ENCODE measurements at places on chromosomes 11 and 22. TPM values are rescaled to one million over a fixed set of nuclear protein-coding genes. Genes with fewer than 3 reads are reported as not detected.

The DDI1 gene
- not detected for total RNA-seq

GRCh38 chr11:116614306-116615210, 158.2 kb downstream of the BUD13 start:
- no peak overlapping the region for H3K27ac ChIP-seq
- H3K4me1 ChIP-seq: no peaks in the 10 kb centered on the region
- H3K27me3 ChIP-seq: peaks cover 4% of the 10 kb centered on the region
- no peak for DNase-seq

The P2RY2 gene
- total RNA-seq: not detected

DNA sequence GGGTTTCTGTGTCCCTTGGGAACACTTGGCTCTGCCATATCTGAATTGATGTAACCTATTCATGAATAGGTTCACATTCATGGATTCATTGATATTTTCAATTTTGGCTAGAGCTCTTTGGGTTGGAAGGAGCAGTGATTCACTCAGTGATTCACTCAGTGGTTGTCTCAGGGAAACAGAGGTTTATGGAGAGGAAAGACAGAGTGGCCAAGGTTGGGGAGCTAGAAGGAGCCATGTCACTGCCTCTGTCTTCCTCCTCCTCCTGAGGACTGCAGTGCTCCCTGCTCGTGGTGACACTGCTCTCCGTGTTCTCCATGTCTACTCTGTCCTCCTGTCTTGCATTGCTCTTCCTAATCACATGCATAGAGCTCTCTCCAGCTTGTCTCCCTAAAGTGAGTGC, 17.4 kb downstream of the CEP164 start:
- no peak overlapping the region for H3K4me3 ChIP-seq
- no peaks in the 10 kb centered on the region for H3K27me3 ChIP-seq
- peak; percentile 72 for DNase-seq
- peaks cover 26% of the 10 kb centered on the region for H3K36me3 ChIP-seq
- peaks cover 5% of the 10 kb centered on the region for H3K4me1 ChIP-seq
- H3K27ac ChIP-seq: no peak overlapping the region

- H3K27me3 ChIP-seq: peaks cover 10% of the 10 kb centered on the region
- no peak overlapping the region for H3K4me3 ChIP-seq
- DNase-seq: peak; percentile 50
- H3K36me3 ChIP-seq: no peaks in the 10 kb centered on the region
Measured at GRCh38 chr11:119832202-119832935, 103.4 kb upstream of the NECTIN1 start.

DNA sequence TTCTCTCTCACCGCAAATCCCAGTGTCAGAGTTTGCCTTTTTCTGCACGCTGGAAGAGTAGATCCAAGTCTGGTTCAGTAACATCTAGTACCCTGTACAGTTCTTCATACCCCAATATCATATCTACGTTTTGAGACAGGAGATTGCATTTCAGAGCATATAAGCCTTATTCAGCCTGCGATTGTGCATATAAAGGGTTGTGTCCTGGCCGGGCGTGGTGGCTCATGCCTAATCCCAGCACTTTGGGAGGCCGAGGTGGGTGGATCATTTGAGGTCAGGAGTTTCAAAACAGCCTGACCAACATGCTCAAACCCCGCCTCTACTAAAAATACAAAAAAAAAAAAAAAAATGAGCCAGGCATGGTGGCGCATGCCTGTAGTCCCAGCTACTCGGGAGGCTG, 104.9 kb downstream of the MTNR1B start:
- no peak for DNase-seq
- no peaks in the 10 kb centered on the region for H3K36me3 ChIP-seq
- H3K27ac ChIP-seq: no peak overlapping the region
- no peak overlapping the region for H3K4me3 ChIP-seq
- H3K27me3 ChIP-seq: peaks cover 29% of the 10 kb centered on the region

- DNase-seq: no peak
- no peaks in the 10 kb centered on the region for H3K27me3 ChIP-seq
- no peak overlapping the region for H3K27ac ChIP-seq
- no peak overlapping the region for H3K4me3 ChIP-seq
- peaks cover 4% of the 10 kb centered on the region for H3K4me1 ChIP-seq
Measured at GRCh38 chr22:37599153-37599552, 9.5 kb upstream of the GGA1 start.

The GAB4 gene
- total RNA-seq: not detected

GRCh38 chr11:121143921-121144320, 42.9 kb downstream of the TECTA start:
- no peaks in the 10 kb centered on the region for H3K27me3 ChIP-seq
- H3K4me1 ChIP-seq: no peaks in the 10 kb centered on the region
- H3K36me3 ChIP-seq: no peaks in the 10 kb centered on the region

GRCh38 chr22:17272511-17272991, 53.3 kb upstream of the ADA2 start:
- H3K27ac ChIP-seq: no peak overlapping the region
- no peaks in the 10 kb centered on the region for H3K4me1 ChIP-seq
- no peaks in the 10 kb centered on the region for H3K36me3 ChIP-seq

The TSGA10IP gene
- not detected for total RNA-seq

GRCh38 chr11:71097506-71098240, 154.7 kb downstream of the SHANK2 start:
- no peak overlapping the region for H3K27ac ChIP-seq
- no peaks in the 10 kb centered on the region for H3K36me3 ChIP-seq
- H3K27me3 ChIP-seq: no peaks in the 10 kb centered on the region

DNA sequence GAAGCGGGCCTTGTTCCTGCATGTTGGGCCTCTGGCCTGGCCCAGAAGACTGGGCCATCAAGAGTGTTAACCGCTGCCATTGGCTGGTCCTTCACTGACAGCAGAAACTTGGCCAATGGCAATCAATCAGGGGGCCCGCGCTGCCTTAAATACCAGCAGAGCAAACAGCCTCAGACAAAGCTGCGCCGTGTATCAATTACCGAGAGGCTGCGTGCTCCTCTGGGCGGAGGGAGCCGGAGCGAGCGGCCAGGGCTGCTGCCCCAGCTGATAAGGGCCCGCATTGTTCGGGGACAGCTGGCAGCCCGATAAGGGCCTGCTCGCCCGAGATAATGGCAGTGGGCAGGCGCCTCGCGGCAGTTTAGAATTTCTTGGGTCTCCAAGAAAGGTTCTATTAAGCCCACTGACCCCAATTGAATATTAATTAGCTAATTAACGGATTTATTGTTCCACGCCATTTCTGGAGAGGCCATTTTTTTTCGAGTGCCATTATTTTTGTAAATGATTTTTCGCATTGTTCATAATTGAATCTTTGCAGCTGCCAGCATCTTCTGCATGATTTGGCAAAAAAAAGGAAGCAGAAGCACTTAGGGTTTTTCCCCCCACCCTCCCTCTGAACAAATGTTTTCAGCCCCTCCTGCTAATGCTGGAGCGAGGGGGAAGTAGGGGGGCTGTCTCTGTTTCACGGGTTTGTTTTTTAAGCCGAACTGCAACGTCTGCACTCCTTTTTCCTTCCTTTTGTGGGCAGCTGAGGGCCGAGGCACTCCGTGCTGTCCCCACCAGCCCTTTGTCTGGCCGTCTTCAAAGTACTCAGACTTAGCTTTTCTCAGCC, 37.6 kb upstream of the RIC3 start:
- no peaks in the 10 kb centered on the region for H3K4me1 ChIP-seq
- DNase-seq: no peak
- no peaks in the 10 kb centered on the region for H3K36me3 ChIP-seq
- peaks cover 4% of the 10 kb centered on the region for H3K27me3 ChIP-seq
- H3K27ac ChIP-seq: no peak overlapping the region

The KDM4D gene
- total RNA-seq: 1.4 TPM

- no peaks in the 10 kb centered on the region for H3K27me3 ChIP-seq
- no peaks in the 10 kb centered on the region for H3K36me3 ChIP-seq
- DNase-seq: peak; percentile 91
- H3K4me3 ChIP-seq: no peak overlapping the region
- H3K4me1 ChIP-seq: peaks cover 26% of the 10 kb centered on the region
Measured at GRCh38 chr11:78256962-78257361, 68.2 kb downstream of the USP35 start.

The MIOX gene
- total RNA-seq: not detected

DNA sequence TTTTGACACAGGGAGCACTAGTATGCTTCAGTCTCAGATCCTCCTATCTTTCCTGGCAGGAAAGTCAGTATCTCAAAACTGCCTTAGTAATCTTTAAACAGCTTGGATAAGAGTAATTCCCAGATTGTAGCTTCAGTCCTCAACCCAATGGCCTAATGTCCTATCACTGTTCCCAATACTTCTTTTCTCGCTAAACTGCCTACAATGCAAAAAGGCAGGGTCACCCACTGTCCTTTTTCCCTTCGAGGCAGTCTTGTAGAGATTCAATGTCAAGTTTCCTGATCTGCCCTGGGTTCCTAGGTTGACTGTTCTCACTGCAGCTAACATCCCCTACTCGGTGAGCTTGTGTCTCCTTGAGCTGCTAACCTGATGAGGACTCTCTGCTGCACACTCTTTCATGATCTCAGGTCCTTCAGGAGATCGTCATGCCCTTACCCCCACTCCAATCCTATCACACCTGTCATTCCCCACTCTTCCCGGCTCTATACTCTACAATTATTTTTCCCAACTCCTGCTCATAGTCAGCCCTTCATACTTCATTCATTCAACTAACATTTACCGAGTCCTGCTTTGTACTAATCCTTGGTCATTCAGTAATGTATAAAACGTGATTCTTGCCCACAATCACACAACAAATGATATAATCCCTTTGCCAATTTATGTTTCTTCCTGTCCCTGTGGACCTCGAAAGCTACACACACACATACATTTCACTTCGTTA, 904 bp downstream of the C2CD3 start:
- peak overlapping the region; percentile 95 for H3K4me3 ChIP-seq
- H3K27me3 ChIP-seq: no peaks in the 10 kb centered on the region
- peaks cover 21% of the 10 kb centered on the region for H3K36me3 ChIP-seq
- peaks cover 37% of the 10 kb centered on the region for H3K4me1 ChIP-seq
- peak; percentile 12 for DNase-seq
- H3K27ac ChIP-seq: peak overlapping the region; percentile 88

GRCh38 chr22:26898946-26899605, 241.7 kb downstream of the MIAT start:
- no peak for DNase-seq
- H3K4me3 ChIP-seq: no peak overlapping the region
- H3K27ac ChIP-seq: no peak overlapping the region
- no peaks in the 10 kb centered on the region for H3K27me3 ChIP-seq
- H3K36me3 ChIP-seq: no peaks in the 10 kb centered on the region

GRCh38 chr11:125190566-125190965, 26.0 kb downstream of the PKNOX2 start:
- no peak overlapping the region for H3K4me3 ChIP-seq
- H3K4me1 ChIP-seq: no peaks in the 10 kb centered on the region
- DNase-seq: no peak
- peaks cover 16% of the 10 kb centered on the region for H3K27me3 ChIP-seq
- H3K36me3 ChIP-seq: no peaks in the 10 kb centered on the region

The FGF19 gene
- total RNA-seq: not detected

- DNase-seq: peak; percentile 100
- no peaks in the 10 kb centered on the region for H3K36me3 ChIP-seq
Measured at GRCh38 chr11:14422052-14422813, 63.2 kb upstream of the RRAS2 start.

- H3K27me3 ChIP-seq: no peaks in the 10 kb centered on the region
- no peaks in the 10 kb centered on the region for H3K36me3 ChIP-seq
- H3K4me1 ChIP-seq: no peaks in the 10 kb centered on the region
- H3K27ac ChIP-seq: no peak overlapping the region
Measured at GRCh38 chr11:18756889-18757288, 30.9 kb upstream of the IGSF22 start.

GRCh38 chr22:22691055-22691454, 46.6 kb downstream of the GGTLC2 start:
- H3K27me3 ChIP-seq: no peaks in the 10 kb centered on the region
- no peak overlapping the region for H3K4me3 ChIP-seq
- H3K27ac ChIP-seq: no peak overlapping the region
- H3K4me1 ChIP-seq: peaks cover 9% of the 10 kb centered on the region
- H3K36me3 ChIP-seq: no peaks in the 10 kb centered on the region

DNA sequence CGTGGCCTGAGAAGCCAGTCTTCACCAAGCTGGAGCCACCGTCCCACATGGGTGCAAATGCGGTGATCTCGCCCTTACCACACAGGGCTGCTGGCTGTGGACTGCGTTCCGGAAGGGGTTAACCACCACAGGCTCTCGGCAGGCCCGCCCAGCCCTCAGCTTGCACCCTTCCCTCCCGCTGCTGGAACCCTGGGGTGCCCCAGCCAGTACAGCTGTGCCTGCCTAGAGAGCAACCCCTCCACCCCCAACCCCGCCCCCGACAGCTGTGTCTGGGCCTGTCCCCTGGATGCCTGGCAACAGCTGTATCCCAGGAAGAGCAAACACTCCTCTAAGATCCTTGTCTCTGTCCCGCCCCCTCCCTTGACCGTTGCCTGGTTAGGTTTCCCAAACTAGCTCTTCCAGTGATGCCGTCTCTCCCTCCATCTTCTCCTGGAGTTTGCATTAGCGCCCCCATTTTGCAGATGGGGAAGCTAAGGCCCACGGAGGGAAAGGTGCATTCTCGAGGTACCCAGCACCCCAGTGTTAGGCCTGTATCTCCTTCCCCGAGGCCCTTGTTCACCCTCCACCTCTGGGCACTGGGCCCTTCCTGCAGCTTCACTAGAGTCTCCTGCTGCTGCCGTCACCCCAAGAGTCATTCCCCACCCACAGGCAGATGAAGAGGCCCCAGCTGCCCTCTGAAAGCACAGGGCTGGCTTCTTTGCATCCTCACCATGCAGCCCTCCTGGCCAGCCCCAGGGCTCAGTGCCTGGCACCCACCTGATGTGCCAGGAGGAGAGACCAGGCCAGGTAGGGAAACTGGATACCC, 12.6 kb upstream of the COX8A start:
- H3K27me3 ChIP-seq: no peaks in the 10 kb centered on the region
- H3K4me3 ChIP-seq: no peak overlapping the region
- H3K4me1 ChIP-seq: peaks cover 3% of the 10 kb centered on the region
- peak; percentile 70 for DNase-seq

DNA sequence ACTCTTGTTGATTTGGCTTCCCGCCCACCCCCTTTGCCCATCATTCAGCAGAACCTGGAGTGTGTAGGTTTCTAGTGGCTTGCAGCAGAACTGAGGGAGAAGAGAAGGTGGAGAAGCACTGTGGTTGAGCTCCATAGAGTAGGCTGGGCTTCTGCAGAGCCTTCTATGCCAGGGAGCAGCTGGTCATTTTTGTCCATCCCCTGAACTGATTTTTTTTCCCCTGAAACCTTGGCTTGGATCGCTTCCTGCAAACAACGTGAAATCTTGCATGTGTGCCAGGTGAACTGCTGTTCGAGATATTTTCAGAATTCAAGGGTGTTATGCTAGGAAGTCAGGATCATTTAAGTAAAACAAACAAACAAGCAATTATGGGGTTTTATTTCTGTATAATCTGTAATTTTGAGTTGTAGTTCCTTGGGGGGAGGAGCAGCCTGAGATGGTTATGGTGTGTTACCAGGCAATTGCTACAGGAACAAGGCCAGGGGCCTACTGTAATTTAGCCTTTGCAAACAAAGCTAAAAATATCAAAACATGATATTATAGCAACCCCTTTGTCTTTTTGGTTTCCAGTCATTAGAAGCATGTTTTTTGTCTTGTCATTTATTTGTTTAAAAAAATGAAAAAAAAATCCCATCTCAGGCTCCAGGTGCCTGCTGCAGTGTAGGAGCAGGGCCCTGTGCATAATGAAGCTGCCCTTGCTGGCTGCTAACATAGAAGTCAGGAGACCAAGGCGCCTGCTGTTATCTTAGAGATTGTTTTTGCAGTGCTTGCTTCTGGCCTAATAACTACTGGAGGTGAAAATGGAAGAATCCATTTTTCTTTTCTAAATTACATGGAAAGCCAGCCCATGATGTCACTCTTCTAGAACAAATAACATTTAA, 152.4 kb upstream of the TTC12 start:
- no peaks in the 10 kb centered on the region for H3K27me3 ChIP-seq
- no peaks in the 10 kb centered on the region for H3K4me1 ChIP-seq
- no peak for DNase-seq
- H3K27ac ChIP-seq: no peak overlapping the region
- no peaks in the 10 kb centered on the region for H3K36me3 ChIP-seq
